ENCODE measurements at places on chromosomes 6 and 20.

- DNase-seq: no peak
These were observed 55.9 kb downstream of the ATXN1 start for GRCh38 chr6:16705081-16705993.

- no peak for DNase-seq
These were observed 574.2 kb upstream of the CDH4 start for GRCh38 chr20:60677819-60678218.

- DNase-seq: peak; percentile 1
These were observed 93.8 kb downstream of the GPR63 start for GRCh38 chr6:96743496-96743895.

- peak; percentile 81 for DNase-seq
These were observed 87.8 kb downstream of the SLC16A10 start for GRCh38 chr6:111175109-111175508.

- DNase-seq: no peak
These were observed 96.4 kb upstream of the EPHA7 start for GRCh38 chr6:93515736-93516135.

- DNase-seq: no peak
These were observed 5.6 kb upstream of the VNN2 start for GRCh38 chr6:132763269-132763668.

DNA sequence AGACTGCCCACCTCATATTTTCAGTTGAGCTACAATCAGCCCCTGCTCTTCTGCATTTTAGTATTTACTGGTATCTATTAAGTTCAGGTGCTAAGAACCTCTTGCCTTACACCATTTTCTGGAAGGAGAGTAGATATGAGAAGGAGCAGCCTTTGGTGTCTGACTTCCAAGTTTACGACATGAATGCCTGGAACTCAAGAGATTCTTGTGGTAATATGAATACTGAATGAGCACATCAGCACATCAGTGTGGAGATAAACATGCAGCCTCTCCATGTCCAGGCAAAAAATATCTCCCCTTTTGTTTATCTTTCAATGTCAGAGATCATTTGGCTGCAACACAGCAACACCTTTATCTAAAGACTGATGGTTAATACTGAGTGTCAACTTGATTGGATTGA is 65.8 kb upstream of the THEMIS start:
- no peak for DNase-seq

GRCh38 chr20:50983321-50983720 is 24.7 kb downstream of the MOCS3 start:
- DNase-seq: no peak

DNA sequence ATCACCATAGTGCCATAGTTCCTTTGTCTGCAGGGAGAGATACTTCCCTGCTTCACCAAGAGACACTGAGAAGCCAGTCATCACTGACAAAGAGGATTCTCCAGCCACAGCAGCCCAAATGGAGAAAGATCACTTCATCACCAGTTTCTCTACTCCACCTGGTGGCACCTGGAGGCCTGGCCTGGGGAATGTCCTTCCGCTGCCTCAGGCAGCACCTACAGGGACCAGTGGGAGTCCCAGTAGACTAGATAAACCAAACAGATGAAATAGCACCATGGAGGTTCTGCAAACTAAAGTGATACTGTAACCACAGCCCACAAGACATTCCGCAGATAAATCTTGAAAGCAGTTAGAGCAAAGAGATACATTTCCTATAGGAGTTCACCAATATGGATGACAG is 266.5 kb downstream of the C6orf118 start:
- DNase-seq: no peak

DNA sequence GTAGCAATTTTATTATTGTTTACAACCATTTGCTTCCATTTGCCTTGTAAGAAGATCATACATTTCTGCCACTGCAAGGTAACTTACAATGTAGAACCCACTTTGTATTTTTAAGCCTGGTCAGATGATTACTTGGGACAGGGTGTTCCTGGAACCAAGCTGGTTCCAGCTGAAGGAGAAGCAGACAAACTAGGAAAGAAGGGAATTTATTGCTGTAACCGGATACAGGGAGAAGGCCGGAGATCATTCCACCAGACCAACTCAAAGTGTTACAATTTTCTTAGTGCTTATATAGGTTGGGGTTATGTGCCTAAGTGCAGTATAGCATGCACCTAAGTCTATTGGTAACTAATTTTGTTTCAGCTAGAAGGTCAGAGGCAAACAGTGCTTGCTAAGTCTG is 104.4 kb downstream of the MANEA start:
- no peak for DNase-seq

DNA sequence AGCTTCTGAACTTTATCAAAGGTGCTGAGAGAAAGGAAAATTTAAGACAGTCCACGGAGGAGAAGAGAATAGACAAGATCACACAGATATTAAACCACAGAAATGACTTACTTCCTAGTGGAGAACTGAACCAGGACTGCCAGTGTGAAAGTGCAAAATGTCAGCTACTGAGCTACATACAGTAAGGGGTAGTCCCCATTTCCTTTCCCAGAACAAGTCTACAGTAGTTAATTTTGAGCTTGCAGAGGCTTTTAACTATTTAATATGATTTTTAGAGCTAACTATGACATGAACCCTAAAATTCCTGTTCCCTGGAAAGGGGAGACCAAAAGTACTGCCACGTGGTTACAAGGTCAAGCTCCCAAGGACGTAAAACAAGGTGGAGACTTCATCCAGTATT is 45.1 kb downstream of the CEP85L start:
- no peak for DNase-seq

All from fibroblast of upper back skin (primary cell).